Dorsolateral prefrontal cortex (tissue), 122 donors: ENCODE measurements at places on chromosomes 3 and 15.

DNA sequence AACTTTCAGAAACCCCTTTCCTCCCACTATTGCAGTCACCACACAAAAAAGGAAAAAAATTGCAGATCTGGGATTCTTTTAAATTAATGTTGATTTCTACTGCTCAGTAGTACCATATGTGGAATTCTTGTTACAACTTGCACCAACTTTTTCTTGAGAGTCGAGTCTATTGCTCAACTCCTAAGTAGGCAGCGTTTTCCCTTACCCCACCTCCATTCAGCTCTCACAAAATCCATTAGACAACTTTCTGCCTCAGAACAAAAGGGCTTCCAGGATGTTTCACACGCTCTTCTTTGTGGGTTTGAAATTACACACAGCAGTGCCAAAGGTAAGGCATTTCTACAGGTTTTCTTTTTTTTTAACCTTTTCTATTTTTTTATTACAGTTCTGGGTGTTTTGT is 179.5 kb downstream of the ANXA2 start:
- no peak for DNase-seq

DNA sequence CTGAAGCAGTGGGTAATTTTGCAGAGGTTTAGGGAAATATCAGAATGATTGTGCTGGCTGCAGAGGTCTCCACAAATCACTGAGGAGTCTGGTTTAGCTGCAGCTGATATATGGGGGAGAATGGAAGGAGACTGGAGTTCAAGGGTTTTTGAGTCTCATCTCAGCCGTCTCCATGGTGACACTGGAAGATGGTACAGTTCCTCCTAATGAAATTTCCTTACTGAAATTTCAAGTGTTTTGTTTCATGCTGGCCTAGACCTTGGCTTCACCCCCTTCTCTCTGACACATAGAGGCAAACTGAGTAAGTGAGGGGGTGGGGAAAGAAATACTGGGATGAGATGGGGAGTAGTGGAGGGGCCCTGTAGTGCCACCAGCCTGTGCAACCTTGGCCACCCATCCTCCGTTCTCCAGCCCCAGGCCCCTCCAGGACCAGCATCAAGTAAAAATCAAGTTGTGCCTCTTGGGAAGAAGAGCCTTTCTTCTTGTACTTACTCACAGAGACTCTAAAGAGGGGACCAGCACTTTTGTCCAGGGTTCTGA is 17.8 kb upstream of the MORF4L1 start:
- DNase-seq = no peak

DNA sequence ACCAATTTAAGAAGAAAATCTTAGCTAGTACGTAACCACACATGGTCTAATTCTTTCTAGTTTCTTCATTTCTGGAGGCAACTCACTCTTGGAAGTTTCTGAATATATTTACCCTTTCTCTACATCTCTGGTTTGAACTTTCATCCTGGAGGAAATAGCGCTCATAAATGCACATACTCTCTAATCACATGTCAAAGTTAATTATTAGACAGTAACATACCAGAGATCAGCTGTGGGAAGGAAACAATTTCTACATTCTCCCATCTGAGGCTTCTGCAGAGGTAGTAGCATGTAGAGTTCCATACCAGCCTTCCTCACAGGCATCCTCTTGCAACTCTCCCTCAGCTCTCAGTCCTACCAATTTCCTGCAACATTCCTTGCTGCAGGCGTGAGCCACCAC is 132.5 kb downstream of the RBPMS2 start:
- DNase-seq = no peak

DNA sequence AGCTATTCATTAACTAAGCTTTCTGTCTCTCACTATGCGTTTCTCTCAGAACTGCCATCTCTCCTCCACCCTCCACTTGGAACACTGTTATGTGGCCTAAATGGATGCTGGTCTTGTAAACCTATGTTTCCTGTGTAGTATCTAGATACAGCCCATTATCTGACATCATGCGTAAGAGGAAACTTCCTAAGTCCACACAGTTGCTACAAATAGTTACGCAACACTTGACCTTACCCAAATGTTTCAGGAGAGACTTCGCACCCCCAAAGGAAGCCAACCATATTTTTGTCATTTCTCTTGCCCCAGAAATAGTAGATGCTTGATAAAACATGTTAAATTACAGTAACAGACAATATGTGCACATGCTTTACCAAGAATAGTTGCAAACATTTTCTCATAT is 87.2 kb upstream of the TPRG1 start:
- DNase-seq = no peak

- no peak for DNase-seq
Observed at GRCh38 chr3:119600732-119601131, 3.0 kb downstream of the PLA1A start.

DNA sequence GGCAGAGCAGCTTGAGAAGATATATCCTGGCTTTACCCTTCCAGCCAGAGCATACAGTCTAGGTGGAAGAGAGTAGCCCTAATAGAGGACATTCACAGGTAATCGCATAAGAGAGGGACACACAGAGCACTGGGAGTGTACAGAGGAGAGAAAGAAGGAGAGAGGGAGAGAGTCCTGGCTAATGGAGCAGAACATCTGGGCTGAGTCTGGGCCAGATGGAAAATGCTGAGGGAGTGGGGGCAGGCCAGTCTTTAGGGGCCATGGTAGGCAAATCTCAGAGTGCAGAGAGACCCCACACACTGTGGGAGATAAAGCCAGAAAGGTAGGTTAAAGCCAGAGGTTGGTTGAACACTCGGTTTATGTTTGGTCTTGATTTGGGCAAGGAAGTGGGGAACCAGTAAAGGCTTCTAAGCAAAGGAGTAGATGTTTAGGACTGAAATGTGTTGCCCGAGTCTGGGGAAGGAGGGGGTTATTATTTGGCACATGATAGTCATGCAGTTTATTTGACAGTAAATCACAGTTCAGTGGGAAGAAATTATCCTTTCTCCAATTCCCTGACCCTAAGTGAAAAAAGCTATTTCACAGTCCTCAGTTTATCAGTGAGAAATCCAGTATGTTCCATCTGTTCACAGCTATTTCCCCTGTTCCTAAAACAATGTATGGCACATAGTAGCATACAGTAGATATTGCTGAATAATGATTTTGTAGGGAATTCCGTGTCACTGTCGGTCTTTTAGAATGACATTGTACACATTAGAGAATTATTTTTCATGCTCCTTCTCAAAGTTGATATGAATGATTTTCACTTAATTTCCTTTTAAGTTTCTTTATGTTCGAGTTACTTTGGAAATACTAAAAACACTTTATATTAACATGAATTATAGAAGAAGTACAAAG is 45.7 kb downstream of the PDHB start:
- no peak for DNase-seq

DNA sequence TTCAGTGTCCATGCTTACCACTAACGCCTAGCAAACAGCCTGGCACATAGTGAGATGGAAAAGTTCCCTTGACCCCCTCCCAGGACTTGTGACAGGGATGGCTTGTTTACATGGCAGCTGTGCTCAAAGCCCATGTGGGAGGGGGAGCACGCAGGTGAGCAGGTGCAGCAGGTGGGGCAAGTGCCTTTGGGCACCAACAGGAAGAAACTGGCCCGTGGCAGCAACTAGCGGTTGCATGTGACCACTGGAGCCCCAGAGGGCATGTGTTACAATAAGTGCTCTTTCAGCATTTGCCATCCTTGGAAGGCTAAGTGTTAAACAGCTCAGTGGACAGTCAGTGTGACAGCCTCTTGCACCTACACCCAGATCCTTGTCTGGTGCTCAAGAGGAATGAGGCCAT is 734.6 kb downstream of the TUSC7 start:
- no peak for DNase-seq

- DNase-seq = no peak
Observed at GRCh38 chr3:15983693-15984092, 185.9 kb upstream of the ANKRD28 start.

GRCh38 chr3:194123726-194124125 is 12.2 kb upstream of the HES1 start:
- no peak for DNase-seq

DNA sequence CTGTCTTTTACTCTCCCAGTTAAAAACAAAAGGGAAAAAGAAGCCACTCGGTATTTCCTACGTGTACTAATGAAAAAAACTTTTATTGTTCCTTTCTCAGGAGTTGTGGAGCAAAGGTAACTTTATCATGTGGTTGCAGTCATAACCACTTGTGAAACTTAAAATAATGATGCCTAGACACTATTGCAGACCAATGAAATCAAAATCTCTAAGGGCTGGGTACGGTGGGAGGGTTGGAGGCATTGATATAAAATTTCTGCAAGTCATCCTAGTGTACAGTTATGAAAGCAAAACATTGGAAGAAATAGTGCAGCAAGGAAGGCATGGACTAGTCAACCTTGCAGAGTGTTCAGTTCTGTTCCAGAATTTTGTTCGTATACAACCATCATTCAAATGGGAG is 808.8 kb downstream of the TUSC7 start:
- no peak for DNase-seq

GRCh38 chr3:147945968-147946519 is 536.9 kb downstream of the ZIC1 start:
- no peak for DNase-seq

DNA sequence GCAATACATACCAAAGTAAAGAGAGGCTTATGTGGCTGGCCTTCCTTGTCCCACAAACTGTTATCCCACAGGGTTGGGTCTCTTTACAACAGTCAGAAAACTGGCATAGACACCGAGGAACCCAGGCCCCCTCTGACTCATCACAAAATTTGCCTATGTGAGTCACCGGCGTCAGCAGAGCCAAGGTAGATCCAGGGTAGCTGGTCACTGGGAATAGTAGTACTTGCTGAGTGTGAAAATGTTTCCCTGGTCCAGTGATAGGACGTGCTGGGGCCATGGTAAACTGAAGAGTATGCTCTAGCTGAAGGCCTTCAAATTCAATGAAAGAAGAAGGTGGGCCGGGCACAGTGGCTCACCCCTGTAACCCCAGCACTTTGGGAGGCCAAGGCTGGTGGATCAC is 27.1 kb upstream of the SKIL start:
- no peak for DNase-seq

GRCh38 chr3:153422314-153422713 is 260.3 kb downstream of the RAP2B start:
- no peak for DNase-seq

DNA sequence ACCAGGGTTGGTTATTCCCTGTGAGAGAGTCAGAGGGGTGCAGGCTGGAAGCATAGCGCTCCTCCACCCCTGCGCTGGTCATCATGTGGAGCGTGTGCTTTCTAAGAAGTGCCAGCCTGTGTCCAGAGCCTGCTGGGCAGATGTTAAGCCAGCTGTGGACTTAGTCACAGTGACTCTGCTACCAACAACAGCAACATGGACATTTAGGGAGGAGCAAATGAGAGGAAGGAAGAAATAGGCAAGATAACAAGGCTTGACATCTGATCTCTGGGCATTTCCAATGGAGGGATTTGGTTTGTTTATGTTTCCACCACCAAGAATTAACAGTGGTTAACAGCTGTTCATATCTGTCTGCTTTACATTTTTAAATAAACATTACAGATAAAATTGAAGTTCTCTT is 36.4 kb upstream of the MYZAP start:
- DNase-seq = no peak

- DNase-seq = no peak
Observed at GRCh38 chr15:34644851-34645250, 61.4 kb upstream of the GOLGA8B start.

DNA sequence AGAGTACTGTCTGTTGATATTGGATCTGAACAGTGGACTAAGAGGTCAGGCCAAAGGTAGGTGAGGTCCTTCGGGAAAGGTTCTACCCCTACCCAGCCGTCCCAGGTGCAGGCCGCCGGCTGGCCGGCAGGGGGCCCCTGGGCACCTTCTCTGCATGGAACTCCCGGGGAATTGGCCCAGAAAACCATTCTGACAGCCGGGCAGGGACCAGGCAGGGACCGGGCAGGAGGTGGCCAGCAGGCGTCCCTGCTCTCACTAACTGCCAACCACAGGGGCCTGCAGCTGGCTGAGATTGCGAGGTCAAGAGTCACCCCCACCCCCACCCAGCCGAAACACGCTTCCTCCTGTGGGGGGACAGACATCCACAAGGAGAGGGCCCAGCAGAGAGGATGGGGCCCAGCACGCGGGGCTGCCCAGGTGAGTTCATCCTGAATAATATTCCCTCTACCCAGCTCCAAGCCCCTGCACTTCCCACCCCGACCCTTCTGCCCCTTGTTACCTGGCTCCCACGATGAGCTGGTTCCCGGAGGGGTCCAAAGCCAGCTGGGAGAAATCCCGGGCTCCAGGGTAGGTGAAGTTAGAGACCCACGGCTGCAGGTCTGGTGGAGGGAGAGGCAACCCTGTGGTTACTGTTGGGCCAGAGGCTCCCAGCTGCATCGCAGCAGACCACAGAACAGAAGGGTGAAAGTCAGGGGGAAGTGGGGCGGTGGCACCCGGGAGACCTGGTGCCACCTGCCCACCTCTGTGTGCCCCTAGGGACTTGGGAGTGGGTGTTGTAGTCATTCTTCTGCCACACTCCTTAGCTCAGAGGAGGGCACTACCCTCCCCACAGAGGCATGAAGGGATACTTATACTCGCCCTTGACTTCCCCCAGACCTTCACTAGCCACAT is 84.4 kb downstream of the SEMA5B start:
- DNase-seq = peak; percentile 78

DNA sequence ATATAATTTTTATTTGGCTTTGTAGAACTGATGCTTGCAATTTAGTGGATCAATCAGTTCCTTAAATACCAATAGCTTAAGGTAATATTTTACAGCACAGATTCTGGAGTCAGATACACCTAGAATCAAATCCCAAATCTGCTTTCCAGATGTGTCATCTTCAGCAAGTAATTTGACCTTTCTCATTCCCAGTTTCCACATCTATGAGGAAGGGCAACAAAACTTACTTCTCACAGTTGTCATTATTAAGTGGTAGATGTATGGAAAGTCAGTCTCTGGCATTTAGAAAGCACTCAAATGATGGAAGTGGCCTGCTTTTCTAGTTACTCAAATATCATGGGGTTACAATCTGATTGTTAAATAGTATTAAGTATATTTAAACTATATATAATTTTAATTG is 767.0 kb downstream of the CADM2 start:
- DNase-seq = no peak

- no peak for DNase-seq
Observed at GRCh38 chr15:29102911-29103823, 166.5 kb downstream of the NSMCE3 start.

DNA sequence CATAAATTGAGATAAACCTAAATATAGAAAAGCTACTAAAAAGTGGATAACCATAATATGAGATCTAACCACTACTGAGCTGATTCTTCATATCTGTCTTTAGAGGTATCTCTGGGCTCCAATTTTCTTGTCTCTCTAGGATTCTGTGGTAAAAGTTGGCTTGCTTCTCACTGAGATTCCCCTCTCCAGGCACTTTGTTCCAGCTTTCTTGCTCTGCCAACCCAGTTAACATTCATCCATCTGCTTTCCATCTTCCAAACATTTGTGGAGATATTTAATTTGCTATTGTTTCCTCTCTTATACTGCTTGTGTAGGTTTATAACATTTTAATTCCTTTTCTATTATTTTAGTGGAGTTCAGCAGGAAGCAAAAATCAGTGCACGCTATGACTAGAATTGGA is 97.6 kb upstream of the LMCD1 start:
- DNase-seq = no peak
